ENCODE measurements at places on chromosomes 5 and 9.

GRCh38 chr5:143796753-143797152 lies 15.2 kb upstream of the HMHB1 start:
- DNase-seq = no peak

GRCh38 chr9:115385383-115386122 lies 267.6 kb upstream of the TNC start:
- no peak for DNase-seq

DNA sequence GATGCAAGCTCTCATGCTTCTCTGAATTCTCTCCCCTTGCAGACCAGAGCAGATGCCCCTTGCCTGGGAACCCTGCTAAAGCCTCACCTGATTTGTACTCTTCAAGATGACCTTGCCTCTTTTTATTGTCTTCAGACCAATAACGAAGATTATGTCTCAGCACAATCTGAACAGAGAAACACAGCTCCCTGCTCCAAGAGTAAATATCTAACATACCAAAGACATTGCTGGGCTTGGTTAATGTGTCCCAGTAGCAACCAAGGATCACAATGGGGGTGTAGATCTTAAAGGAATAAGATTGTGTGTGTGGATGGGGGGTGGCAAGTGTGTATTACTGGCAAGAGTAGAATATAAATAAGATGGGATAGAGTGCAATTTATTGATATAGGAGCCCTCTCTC lies 67.6 kb upstream of the LHFPL2 start:
- no peak for DNase-seq

DNA sequence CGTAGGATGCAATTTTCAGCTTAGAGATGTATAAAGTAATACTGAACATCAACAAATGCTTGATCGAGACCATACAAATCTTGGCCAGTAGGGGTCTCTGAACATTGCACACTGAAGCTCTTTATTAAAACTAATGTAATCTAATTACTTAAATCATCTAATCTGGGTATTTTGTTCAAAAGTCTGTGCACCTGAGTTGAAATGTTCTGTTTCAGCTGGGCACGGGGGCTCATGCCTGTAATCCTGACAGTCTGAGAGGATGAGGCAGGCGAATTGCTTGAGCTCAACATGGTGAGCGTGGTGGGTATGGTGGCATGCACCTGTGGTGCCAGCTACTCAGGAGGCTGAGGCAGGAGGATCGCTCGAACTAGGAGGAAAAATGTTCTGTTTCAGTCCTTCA lies 41.0 kb downstream of the ESM1 start:
- DNase-seq = no peak

Data from NCI-H2081 (cell line).